ENCODE measurements at places on chromosomes 6 and 20.

- DNase-seq = no peak
Observed at GRCh38 chr6:113524826-113525225, 332.3 kb upstream of the MARCKS start.

DNA sequence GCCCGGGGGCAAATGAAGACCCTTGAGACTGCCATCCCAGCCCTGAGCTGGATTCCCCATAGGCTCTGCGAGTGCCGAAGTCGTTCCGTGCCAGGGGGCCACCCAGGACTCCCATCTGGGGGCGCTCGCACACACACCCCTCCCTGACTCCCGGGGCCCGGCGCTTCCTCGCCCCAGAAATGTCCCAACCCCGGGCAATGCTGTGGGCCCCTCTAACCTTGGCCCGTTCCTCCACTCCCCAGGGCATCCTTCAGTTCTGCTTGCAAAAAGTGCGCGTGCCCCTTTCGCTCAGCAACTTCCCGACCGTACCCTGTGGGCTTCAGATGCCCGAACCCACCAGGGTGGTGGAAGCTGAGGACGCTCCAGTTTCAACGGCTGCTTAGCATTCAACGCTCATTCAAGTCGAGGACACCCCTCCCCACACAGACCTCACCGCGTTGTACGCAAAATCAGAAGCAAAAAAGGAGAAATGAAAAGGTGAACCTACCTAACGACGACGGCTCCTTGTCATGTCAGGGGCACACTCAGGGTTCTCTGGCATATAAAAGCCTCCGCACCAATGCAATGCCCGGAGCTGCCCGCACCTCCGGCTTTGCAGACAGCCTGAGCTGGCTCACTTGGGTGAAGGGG, 25.3 kb downstream of the RIPOR2 start:
- peak; percentile 57 for DNase-seq

- DNase-seq = no peak
Observed at GRCh38 chr20:47161411-47161810, 195.1 kb downstream of the ZMYND8 start.

DNA sequence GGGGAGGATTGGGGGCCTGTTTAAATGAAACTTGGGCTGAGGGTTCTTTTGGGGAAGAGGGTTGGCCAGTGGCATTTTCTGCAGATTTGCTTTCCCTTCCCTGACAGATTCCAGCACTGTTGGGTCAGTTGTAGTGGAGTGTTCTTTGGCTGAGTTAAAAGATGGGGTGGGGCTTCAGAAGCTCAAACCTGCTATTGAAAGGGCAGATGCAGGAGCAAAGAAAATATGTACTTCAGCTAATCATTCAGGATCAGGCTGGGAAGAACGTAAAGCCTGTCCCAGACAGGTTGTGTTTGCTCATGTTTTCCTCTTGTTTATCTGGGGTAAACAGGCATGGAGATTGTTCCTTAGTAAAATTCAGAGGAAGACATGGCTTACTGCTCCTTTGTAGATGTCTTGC, 2.5 kb downstream of the SASH1 start:
- no peak for DNase-seq

DNA sequence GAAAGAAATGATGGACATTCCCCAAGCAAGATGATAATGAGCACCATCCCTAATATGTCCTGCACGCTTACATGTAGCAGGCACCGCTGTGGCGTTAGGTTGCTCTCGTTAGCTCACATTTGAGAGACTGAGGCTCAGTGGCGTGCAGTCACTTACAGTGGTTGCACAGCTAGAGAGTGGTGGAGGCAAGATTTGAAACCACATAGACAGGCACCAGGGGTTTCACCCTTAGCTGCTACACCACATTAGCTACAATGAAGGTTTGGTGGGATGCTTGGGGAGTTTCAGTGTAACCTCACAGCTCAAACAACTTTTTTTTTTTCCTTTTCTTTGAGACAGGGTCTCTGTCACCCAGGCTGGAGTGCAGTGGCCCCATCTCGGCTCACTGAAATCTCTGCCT, 3.7 kb downstream of the COX4I2 start:
- no peak for DNase-seq

DNA sequence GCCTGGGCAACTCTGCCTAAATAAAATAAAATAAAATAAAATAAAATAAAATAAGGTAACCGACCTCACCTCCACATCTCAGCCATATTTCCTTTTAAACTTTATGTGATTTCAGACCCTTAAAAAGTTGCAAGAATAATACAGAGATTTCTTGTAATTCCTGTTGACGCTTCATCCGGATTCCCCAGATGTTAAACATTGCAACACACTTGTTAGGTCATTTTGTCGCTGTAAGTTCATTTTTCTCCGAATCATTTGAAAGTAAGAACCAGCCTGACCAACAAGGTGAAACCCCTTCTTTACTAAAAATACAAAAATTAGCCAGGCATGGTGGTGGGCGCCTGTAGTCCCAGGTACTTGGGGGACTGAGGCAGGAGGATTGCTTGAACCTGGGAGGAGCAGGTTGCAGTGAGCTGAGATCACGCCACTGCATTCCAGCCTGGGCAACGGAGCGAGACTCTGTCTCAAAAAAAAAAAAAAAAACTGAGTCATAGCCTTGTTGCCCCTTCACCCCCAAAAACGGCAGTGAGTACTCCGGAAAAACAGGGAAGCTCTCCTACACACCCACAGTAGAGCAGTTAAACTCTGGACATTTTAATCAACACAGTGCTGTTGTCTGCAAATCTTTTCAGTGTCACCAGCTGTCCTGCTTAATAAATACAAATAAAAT, 5.9 kb downstream of the PYGB start:
- no peak for DNase-seq

DNA sequence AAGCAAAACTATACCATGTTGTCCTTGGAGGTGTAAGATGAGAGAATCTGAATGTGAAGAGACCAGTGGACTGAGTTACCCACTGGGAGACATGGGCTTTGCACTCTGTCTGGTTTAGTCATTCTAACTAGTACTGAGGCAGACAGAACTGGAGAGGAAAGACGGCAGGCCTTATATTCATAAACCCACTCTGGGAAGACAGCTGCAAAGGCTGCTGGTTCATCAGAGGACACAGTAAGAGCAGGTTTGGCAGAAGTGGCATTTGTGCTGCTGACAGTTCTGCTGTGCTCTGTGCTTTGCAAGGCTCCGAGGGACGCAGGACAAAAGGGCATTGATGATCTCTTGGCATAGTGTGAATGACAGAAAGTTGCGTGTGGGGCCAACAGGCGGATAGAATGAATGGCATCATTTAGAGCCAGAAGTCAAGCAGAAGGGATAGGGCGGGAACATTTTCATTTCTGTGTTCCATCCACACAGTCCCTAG, 142.3 kb upstream of the TENT5A start:
- no peak for DNase-seq

- no peak for DNase-seq
Observed at GRCh38 chr6:51028276-51028675, 209.6 kb downstream of the TFAP2B start.

DNA sequence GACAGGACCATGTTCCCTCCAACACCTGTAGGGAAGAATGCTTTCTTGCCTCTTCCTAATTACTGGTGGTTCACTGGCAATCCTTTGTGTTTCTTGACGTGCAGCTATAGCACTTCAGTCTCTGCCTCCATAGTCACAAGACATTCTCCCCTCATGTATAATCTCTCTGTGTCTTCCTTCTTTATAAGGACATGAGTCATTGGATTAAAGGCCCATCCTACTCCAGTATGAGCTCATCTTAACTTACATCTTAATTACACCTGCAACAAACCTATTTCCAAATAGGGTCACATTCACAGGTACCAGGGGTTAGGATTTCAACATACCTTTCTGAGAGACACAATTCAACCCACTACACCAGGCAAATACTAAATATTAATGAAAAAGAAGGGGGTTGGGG, 213.6 kb downstream of the RNGTT start:
- DNase-seq = no peak

DNA sequence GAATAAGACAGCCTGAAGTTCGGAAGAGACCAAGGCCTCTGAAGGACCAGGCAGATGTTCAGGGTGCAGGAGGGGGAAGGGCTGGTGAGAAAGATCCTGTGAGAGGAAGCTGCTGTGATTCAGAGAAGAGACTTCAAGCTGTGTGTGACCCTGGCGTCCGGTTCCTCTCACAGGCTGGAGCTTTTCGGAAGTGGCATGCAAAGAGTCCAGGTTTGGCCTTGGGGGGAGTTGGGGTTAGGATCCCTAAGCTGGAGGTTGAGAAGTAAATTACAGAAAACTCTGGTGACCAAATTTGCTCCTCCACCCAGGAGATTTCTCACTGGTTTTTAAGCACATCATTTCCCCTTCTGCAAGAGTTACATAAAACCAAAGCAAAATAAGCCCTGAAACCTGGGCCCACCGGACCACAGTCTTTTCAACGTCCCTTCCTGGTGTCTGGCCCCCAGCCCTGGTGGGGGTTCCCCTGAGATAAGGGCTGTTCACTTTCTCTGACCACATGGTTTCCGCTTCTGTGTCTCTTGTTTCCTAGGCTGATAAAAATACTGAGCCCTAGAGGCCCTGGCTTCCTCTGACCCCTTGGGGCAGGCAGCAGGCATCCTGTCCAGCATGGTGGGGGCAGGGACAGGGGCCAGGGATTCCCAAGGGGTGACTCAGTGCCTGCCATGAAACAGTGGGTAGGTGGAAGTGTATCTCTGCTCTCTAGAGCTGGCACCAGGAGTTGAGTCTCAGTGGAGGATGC, 12.0 kb upstream of the LTA start:
- DNase-seq = peak; percentile 68

GRCh38 chr6:112029045-112029822, 24.7 kb upstream of the CCN6 start:
- DNase-seq = peak; percentile 87

- no peak for DNase-seq
Observed at GRCh38 chr6:40302856-40303454, 284.2 kb downstream of the LRFN2 start.

DNA sequence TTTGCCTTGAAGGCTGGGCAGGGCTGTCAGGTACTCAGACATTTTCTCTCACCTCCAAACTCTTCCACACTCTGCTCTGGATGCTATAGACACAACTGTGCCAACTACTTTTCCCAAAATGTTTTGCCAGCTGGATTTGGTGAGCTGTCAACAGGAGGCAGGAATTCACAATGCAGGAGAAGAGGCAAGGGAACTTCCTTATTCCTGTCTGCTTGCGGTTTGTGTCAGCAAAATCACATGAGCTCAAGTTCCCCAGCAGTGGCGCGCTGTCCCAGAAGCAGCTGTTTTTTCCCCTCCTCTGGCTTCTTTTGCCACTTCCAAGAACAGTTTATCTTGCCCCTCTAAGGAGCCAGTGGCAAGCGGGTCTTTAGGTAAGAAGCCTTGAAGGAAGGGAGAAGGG, 608.2 kb downstream of the PRKN start:
- DNase-seq = no peak

DNA sequence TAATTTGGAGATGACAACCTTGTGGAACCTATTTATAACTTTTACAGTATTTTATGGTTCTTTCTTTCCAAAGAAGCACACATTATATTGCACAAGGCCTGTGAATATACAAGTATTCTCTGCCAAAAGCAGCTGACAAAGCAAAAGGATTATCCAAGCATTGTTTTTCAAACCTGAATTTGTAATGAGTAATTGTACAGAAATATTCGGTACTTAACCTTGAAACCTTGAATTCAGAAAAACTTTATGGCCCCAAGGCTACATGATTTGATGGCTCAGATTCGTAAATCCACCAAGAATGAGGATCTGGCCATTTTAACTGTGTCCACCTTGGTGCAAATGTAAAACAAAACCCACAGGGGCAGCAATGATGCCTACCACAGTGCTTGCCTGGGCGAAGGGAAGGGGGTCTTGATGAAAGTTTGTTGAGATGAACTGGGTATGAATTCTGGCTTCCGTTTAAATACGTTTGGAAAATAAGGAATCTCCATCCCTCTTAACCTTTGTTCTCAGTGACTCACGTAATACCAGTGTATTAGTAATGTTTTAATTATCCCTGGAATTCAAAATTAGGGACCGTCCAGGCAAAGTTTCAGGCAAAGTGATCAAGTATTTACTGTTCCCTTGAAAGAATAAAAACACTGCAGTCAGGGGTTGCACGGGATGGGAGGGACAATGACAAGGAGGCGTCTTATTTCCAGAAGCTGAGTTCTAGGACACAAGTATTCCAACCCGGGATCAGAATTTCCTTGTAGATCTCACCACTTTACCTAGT, 2.7 kb upstream of the RBM24 start:
- DNase-seq = no peak

DNA sequence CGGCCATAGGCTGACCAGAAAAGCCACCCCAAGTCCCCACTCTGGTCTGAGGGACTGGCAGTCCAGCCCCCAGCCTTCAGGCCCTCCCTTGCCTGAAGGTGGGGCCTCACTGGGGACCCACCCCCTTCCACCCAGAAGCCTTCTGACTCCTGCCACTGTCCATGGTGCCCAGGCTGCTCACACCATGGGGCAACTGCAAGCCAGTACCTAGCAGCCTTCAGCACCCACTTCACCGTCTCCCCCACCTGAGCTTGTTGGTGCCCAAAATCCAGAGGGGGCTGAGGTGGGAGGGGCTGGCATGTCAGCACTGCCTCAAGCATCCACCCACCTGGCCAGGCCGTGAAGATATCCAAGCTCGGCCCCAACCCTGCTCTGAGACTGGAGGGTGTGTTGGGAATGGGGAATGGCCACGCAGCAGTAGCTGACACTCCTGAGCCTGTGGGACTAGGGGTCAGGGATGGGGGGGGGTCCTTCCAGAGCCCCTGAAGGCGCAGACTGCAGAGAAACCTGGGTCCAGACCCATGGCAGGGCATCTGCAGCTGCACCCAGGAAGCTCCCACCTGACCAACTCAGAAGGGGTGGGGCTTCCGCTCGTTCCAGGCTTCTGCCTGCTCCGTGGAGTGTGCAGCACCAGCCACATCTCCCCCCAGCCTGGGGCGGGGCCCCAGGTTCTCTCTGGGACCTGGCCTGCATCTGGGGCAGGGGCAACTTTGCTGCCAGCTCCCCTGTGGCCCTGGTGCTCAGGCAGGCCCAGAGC, 942.1 kb upstream of the EPHA7 start:
- DNase-seq = no peak

- no peak for DNase-seq
Observed at GRCh38 chr6:11793277-11793676, 14.7 kb upstream of the ADTRP start.

DNA sequence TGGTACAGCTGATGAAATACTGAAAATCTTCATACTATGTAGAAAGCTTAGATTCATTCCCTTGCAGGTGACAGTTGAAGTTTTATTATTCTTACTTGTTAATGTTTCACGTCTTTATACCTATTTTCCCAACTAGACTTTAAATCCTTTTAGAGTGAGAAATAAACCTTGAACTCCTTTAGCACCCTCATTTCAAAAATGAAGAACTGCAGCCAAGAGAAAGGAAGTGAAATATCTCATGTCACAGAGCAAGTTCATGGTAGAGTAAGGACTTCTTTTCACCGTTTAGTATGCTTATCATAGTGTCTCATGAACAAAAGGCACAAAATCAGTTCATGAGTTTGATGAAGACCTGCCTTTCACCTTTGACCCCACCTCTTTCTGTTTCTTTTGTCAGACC, 38.5 kb downstream of the ORC3 start:
- DNase-seq = no peak

GRCh38 chr6:90285611-90286381, 10.8 kb downstream of the BACH2 start:
- DNase-seq = peak; percentile 49

GRCh38 chr6:169854083-169854725, 102.8 kb downstream of the ERMARD start:
- DNase-seq = no peak

- DNase-seq = no peak
Observed at GRCh38 chr20:32727683-32728082, 15.6 kb downstream of the COMMD7 start.

- no peak for DNase-seq
Observed at GRCh38 chr20:43821795-43822194, 92.9 kb upstream of the TOX2 start.
